ENCODE measurements at places on chromosomes 3 and 15. TPM values are rescaled to one million over a fixed set of nuclear protein-coding genes. Genes with fewer than 3 reads are reported as not detected.
A peak's percentile ranks its signal among the peaks of the same experiment; 100 is the strongest.

- DNase-seq = peak; percentile 58
- H3K4me1 ChIP-seq = no peaks in the 10 kb centered on the region
- no peak overlapping the region for H3K4me3 ChIP-seq
Measured at GRCh38 chr3:46214751-46215352, 6.7 kb upstream of the CCR1 start.

DNA sequence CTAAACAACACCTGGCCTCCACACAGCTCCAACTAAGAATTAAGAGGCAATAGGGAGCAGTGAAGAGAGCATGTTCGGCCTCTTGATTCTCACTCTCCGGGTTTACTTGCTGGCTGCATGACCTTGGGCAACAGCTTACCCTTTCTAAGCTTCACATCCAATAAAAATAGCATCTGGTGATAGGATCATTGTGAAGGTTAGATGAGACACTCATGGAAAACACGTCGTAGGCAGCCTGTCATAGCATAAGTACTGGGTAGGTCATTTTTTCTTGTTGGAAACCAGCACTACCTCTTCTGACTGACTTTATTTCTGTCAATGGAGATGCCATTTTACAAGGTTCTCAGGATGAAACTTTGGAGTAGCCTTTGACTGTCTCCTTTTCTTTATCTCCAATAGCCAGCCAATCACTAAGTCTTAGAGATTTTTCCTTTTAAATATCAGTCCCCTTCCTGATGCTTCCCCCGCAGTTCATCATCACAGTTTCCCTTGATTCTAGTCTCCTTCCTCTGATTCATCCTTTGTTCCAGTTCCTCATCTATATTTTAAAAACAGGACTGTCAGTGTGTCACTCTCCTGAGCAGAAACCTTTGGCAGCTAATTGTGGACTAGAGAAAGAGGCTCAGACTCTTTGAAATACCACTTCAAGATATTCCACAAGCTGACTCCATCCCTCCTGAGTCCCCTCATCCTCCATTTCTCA lies 271.5 kb downstream of the SLC9A9 start:
- H3K4me1 ChIP-seq = peaks cover 3% of the 10 kb centered on the region
- H3K27me3 ChIP-seq = no peaks in the 10 kb centered on the region
- DNase-seq = no peak

GRCh38 chr15:100131321-100132224 lies 210.2 kb downstream of the ADAMTS17 start:
- DNase-seq = no peak
- no peaks in the 10 kb centered on the region for H3K4me1 ChIP-seq
- H3K27ac ChIP-seq = no peak overlapping the region
- H3K27me3 ChIP-seq = no peaks in the 10 kb centered on the region

The TGM5 gene
- polyA plus RNA-seq = not detected

The HTR3E gene
- not detected for polyA plus RNA-seq

The CD96 gene
- 0.02 TPM for polyA plus RNA-seq

The IDH3A gene
- 23.4 TPM for polyA plus RNA-seq

The SLC28A2 gene
- polyA plus RNA-seq = not detected
